ENCODE measurements at places on chromosomes 2 and 18.

DNA sequence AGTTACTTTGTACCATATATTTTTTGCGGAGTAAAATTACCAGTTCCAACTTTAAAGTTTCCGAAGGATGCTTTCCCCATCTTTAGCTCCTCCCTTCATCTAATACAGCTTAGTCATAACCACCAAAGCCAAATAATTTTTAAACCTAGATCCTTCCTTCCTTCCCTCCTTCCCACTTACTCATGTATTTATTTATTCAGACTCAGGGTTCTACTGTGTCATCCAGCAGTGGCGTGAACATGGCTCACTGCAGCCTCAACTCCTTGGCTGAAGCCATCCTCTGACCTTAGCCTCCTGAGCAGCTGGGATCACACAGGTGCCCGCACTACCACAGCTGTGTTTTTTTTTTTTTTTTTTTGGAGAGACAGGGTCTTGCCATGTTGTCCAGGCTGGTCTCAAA lies 4.4 kb downstream of the LPIN2 start:
- DNase-seq = no peak

DNA sequence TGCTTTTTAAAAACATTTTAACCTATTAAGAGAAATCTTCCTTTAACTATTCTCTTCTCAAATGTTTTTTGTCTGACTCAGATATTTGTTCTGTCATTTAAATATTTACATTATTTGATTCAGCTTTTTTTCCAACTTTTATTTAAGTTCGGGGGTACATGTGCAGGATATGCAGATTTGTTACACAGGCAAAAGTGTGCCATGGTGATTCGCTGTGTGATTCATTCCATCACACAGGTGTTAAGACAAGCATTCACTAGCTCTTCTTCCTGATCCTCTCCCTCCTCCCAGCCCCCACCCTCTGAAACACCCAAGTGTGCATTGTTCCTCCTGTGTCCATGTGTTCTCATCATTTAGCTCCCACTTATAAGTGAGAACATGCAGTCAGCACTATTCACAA lies 19.4 kb downstream of the SP100 start:
- DNase-seq = no peak

GRCh38 chr18:36808681-36809080 lies 20.1 kb downstream of the TPGS2 start:
- no peak for DNase-seq

- no peak for DNase-seq
Measured at GRCh38 chr2:144279165-144279564, 240.8 kb downstream of the ZEB2 start.

DNA sequence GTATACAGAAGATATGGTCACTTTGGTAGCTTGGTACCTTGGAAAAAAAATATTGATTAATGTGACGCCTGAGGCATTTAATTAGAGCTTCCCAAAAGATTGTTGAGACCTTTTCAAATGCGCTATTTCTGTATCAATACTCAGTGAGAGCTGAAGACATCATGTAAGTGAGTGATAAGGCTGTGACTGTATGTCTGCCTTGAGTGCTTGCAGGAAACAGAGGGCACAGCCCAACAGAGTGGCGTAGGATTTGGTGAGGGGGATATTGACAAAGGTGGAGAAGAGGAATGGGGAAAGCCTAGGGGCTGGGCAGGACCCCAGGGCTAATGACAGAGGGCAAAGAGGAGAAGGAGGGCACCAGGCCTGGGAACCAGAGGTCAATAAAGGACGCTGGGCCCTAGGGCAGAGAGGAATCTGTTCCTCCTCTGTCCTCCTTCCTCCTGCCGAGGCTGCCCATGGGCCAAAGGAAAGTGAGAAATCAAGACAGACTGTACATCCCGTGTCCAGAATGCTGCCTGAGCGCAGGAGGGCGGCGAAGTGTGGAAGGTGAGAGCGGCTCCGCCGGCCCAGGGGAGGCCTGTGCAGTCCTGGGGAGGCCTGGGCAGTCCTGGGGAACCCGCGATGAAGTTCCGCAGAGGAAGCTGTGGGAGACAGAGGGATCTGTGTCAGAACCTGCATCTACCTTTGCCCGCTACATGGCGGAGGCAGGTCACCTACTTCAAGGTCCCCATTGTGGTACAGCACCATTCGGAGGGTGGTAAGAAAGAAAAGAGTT lies 228.6 kb upstream of the PIEZO2 start:
- DNase-seq = no peak

DNA sequence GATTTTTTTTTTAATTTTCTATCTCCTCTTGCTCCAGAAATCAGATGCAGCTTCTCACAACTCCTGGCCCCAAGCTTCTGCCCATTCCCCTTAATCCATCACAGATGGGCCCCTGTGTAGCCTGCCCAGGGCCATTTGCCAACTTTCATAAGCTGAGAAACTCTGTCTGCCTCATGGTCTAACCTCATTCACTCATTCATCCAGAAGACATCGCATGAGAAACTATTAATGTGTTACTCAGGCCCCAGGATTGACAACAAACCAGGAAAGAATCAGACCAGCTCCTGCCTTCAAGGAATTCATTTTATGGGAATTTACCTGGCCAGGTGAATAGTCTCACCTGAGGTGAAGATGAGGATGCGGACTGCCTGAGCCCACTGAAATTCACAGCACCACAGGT lies 35.0 kb downstream of the SLC14A2 start:
- DNase-seq = no peak

- no peak for DNase-seq
Measured at GRCh38 chr2:224999754-225000153, 42.5 kb downstream of the DOCK10 start.

DNA sequence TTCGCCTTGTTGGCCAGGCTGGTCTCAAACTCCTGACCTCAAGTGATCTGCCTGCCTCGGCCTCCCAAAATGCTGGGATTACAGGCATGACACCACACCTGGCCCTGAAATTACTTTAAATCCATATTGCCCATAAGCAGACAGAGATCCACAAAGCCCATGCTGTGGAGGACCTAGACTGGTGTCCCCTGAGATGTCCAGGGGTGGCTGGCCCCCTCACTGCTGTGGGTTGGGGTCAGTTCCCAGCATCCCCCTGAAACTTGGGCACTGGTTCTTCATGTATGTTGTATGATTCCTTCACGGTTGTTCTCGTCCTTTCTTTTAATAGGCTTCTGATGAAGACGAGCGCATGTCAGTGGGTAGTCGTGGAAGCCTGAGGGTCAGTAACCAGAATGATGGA lies 78.1 kb upstream of the RBM44 start:
- no peak for DNase-seq

GRCh38 chr2:133360882-133361281 lies 207.4 kb downstream of the NCKAP5 start:
- no peak for DNase-seq

GRCh38 chr18:74353169-74353775 lies 37.6 kb downstream of the C18orf63 start:
- peak; percentile 36 for DNase-seq

- DNase-seq = peak; percentile 44
Measured at GRCh38 chr18:9792565-9793245, 84.6 kb downstream of the RAB31 start.

- DNase-seq = no peak
Measured at GRCh38 chr2:175950512-175950911, 51.6 kb downstream of the LNPK start.

GRCh38 chr2:220334871-220335590 lies 707.6 kb downstream of the SLC4A3 start:
- no peak for DNase-seq

GRCh38 chr2:74738586-74738985 lies 84.5 kb downstream of the SEMA4F start:
- DNase-seq = no peak

DNA sequence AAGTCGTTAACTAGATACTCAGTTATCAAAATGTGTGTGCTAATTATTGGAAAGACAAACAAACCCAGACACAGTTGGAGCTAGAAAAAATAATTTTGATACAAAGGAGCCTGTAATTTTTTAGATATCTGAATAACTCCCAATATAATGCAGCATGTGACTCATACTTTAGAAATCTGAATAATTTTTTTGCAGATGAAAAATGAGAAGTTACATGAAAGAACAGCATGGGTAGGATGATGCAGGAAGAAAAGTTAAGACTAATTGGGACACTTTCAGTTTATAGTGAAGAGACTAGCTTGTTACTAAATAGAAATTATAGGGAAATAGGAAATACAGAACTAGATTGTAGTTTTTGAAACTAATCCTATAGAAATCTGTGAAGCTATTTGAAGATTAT lies 945.8 kb downstream of the CBLN2 start:
- no peak for DNase-seq

GRCh38 chr18:74395648-74396154 lies 61.4 kb downstream of the DIPK1C start:
- no peak for DNase-seq

GRCh38 chr2:58900246-58901027 lies 659.3 kb upstream of the FANCL start:
- DNase-seq = no peak

DNA sequence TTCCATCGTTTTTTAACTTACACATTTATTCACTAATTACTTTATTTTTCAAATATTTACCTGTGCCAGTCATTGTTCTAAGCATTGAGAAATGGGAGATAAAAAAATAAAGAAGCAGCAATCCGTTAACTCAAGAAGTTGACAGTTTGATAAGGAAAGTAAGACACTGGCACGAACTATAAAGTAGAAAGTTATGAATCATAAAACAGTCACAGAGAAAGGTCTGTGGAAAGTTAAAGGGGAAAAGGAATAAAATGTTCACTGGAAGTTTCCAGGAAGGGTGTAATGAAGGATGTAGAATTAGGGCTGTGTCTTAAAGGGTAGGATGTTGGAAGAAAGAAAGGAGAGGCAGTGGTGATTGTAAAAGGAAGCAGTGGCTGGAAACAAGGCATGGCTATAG lies 118.9 kb downstream of the RDH14 start:
- DNase-seq = no peak

GRCh38 chr2:235343869-235344268 lies 150.0 kb upstream of the AGAP1 start:
- DNase-seq = no peak

DNA sequence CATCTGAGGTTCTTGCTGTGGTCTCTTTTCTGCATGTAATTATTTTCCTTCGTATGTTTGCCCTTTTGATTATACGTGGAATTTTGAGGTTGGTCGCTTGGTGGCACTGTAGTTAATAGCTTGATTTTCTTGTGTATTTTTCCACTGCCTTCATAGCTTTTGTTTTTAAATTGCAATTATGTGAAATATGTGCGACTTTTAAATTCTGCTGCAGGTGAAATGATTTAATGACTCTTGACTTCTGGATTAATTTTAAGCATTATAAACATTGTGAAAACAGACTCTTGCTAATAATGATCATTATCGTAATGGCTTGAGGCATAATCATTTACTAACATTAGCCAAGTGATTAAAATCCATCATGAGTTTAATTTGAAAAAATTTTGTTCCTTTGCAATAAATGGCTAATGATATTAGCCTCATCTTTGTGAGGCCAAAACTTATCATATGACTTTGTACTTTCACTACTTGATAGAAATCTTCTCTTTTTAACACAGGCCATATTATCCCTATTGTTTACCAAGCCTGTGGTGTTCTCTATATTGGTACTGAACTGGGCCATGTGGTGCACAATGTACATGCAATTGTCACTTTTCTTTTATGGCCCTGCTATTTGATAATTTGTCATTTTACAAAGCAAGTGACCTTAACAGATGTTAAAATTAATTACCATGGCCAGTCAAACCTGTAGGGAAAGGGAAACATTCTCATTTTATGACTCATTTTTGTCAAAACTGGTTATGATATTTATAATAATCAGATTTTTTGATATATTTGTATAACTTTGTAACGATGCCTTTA lies 62.8 kb upstream of the NEUROD1 start:
- peak; percentile 28 for DNase-seq

DNA sequence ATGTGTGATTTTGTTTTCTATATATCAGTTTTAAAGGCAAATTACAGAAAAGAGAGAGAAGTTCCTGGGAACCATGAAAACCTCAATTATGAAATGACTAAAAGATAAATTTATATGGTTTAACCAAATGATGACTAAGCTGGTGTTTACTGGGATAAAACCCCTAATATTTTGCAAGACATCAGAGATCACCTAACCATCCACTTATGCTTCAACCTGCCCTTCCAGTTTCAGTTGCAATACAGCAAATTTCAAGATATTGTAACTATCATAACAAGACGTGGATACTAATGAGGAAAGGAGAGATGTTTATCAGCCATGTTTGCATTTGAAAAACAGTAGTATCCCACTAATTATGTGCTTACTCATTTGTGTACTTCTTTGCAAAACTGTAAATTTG lies 108.2 kb downstream of the GAREM1 start:
- DNase-seq = no peak

GRCh38 chr2:181152701-181153100 lies 172.3 kb downstream of the UBE2E3 start:
- no peak for DNase-seq

GRCh38 chr2:48914477-48915089 lies 159.1 kb upstream of the LHCGR start:
- DNase-seq = no peak

- no peak for DNase-seq
Measured at GRCh38 chr18:36771245-36771644, 57.6 kb downstream of the TPGS2 start.

DNA sequence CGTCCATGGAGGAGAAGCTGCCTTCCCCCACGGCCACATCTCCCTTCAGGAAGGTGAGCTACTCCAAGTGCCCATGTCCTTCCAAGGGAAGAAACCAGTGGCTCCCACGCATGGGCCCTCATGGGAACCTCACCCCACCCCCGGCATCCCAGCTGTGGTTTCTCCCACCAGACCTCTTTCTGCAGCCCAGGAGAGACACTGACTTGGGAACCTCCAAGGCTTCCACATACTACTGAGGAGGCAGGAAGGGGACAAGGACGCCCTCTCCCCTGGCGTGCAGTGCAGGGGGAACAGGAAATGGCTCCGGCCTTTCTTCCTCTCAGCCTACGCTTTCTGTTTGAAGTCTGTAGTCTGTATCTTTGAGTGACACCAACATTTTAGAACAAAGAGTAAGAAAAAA lies 104.5 kb upstream of the EPC2 start:
- DNase-seq = no peak

DNA sequence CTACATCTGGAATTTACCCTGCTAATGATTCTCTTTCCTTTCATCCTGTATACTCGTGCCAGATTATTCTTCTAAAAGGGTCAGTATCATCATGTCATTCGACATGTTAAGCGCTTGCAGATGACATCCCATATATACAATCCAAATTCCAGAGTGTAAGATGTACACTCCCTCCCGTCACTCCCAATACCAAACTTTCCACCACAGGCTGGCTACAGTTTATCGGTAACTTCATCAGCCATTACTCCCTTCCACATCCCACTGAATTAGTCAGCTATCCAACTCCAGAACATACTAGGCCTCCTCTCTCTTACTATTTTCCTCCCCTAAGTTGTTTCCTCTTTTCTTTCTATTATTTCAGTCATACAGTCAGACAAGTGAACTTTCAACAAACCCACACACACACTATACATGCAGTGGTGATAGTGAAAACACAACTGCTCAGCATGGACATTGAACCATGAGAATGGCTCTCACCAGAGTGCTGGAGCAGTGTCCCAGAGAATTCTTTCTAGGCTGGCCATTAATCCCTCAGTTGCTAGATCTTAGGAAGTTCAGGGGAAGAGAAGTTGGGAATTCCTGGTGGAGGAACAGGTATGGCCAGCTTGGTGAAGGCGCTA lies 10.6 kb upstream of the NMI start:
- DNase-seq = no peak

- no peak for DNase-seq
Measured at GRCh38 chr2:54176577-54176976, 61.2 kb downstream of the ACYP2 start.

- DNase-seq = no peak
Measured at GRCh38 chr2:178828486-178828881, 21.3 kb upstream of the TTN start.

Data from activated CD4-positive, alpha-beta T cell treated with anti-CD3 and anti-CD28 coated beads, Interleukin-2, amount 50 U/mL, for 48 hours (primary cell).